NCI-H2081 treated with DMSO at 0.1 percent for 48 hours (cell line): ENCODE measurements at places on chromosomes 16 and 17.

- DNase-seq, result no peak
Observed at GRCh38 chr16:78896280-78896679, 704.3 kb downstream of the MAF start.

- DNase-seq, result no peak
Observed at GRCh38 chr16:65118871-65119270, 3.0 kb downstream of the CDH11 start.

GRCh38 chr17:64447526-64447925, 1.4 kb upstream of the MILR1 start:
- DNase-seq, result no peak

DNA sequence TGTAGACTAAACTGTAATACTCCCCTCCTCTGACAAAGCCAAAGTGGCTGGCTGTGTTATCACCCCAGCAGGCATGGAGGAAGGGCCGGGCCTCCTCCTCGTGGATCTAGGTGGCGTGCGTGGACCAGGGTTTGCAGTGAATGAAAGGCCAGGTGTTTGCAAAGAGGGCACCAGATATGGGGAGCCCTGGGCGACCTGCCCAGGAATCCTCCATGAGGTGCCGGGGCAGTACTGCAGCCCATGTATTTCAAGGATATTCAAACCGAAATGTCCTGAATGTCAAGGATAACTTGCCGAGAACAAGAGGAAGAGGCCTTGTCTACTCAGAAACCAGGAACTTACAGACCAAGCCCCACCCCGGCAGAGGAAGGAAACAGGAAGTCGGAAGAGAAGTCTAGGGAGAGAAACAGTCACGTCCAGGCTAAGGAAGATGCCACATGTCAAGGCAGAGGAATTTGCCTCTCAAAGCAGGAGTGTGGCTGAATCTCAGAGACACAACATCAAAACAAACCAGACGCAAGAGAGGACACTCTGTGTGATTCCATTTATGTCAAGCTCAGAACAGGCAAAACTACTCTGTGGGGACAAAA, 13.7 kb upstream of the OSGIN1 start:
- no peak for DNase-seq

DNA sequence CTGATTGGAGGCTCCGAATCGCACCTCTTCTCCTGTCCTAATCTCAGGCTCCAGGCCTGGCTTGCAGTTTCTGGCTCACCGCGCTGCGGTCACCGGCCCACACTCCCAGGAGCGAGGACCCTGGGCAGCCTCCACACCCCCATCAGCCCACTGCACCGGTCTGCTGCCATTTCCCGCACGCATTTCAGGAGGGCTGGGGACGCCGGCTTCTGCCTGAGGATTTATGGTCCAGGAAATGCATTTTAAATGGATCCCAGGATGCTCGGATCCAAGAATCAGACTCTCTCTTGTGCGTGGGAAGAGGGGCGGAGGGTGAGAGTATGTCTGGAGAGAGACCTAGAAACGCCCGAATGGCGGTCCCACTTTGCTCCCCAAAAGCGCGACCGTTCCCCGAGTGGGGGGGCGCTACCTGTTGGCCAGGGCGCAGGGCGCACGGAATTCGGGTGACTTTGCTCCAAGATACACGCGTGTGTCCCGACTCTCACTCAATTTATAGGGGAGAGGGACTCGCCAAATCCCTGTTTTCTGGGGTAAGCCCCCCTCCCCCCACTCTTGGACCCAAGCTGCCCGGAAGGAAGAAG, 817 bp upstream of the JPH3 start:
- DNase-seq, result no peak

DNA sequence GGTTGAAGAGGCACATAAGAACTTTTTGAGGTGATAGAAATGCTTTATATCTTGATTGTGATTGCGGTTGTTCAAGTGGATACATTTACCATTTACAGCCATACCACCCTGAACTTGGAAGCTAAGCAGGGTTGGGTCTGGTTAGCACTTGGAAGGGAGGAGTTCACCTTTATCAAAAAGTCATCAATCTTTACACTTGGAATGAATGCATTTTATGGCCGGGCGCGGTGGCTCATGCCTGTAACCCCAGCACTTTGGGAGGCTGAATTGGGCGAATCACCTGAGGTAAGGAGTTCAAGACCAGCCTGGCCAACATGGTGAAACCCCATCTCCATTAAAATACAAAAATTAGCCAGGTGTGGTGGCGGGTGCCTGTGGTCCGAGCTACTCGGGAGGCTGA, 9.5 kb upstream of the GJD3 start:
- DNase-seq, result no peak

DNA sequence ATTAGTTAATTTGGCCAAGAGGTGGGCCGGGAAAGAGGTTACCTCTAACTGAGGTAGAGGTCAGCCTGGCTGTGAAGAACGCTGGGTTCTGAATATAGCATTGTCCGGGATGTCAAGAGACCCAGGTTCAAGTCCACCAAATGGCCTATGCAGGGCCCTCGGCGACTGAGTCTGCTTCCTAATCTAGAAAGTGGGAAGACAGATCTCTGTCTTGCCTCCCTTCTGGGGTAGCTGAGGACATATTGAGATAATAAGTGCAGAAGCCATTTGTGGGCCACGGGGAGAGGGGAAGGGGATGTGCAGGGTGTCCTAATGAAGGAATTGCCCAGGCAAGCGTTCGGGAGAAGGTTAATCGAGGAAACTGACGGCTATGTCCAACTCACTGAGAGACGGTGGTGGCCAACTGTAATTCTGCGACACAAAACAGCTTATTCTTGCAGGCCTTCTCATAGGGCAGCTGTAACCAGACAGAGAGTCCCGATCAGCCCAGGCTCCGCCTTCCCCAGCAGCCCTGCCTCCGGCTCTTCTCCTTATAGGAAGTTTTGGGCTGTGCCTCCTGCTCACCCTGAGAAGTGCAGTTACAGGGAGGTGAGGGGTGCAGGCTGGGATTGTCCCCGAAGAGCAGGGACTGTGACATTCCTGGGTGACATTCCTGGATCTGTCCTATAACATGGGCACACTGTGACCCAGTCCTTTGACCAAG, 15.9 kb downstream of the HASPIN start:
- DNase-seq, result no peak

DNA sequence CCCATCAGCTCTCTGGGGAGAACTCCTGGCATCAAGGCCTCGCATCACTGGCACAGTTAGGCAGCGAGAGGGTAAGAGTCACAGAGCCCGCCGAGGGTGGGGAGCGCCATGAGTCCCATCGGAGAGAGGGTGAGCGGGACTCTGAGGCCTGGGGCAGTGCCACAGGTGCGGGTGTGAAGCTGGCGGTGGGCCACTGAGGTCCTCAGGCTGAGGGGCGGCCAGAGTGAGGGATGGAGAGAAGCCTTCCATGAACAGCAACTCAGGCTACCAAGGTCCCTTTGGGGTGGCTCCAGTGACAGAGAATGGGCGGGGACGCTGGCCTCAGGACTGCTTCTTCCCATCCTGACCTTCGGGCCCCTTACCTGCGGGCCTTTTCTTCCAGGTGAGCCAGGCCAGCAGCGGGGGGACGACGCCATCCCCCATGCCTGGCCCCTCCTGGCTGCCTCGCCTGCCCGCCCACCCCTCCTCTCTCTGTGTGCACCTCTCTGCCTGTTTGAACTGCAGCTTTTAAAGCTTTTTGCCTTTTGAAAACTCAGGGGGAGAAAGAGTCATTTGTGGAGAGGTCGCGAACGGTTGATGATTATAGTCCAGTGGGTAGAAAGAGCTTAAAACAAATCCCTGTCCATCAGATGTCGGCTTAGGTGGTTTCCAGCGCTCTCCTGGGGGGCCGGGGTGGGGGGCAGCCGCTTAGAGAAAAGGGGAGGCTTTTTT, 149.3 kb upstream of the GSE1 start:
- DNase-seq, result no peak

DNA sequence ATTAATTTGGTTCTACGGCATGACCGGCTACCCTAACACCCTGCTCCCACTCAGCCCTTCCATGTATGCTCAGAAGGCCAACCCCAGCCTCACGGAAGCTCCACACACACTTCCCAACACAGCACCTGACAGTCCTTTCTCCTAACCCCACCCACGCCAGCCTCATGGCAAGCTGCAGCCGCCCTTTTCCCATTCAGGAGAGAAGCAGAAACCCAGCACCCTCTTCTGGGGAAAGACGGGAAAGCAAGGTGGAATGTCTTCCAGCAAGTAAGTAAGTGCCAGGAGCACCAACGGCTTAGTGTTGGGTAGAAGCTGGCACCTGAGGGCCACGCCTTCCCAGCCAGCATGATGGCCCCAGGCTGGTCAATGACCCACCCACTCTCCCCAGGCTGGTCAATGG, 32.1 kb downstream of the ABR start:
- no peak for DNase-seq

DNA sequence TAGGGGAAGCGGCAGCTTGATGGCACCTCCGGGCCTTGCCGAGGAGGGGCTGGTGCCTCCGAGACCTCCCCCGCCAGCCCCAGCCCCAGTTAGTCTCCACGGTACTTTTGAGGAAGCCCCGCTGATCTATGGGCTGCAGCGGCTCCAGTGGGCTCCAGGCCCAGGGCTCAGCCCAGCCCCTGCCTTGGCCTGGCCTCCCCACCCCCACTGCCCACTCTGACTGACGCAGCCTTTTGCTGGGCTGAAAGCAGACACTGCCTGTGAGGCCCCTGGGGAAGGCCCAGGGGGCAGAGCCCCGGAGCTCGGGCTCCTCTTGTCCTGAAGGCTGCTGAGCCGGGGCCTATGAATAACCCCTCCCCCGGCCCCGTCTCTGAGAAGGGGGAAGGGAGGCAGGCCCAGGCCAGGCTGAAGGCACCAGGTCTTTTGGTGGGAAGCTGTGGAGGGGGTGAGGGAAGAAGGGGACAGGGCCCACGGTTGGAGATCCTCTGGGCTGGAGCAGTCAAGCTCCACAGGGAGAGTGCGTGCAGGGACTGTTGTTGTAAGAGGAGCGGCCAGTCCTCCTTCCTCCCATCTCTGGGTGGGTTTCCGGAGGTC, 7.5 kb upstream of the SMTNL2 start:
- no peak for DNase-seq

DNA sequence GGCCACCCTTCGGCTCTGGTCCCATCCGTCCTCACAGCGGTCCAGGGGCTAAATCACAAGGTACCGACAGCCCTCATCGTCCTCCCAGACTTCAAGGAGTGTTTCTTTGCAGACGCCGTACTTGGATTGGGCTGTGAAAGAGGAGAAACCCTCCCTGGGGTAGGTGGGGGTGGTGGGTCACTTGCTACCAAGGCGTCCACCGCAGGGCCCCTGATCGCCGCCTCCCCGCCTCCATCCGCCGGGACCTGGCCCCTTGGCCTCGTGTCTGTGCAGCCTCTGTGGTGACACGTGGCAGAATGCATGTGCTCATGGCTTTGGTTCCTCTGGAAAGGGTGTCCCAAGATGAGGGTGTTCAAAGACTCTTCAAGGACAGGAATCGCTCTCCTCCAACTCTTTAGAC, 151.4 kb downstream of the BANP start:
- DNase-seq, result no peak

GRCh38 chr17:55645361-55645760, 77.3 kb downstream of the TMEM100 start:
- DNase-seq, result no peak

DNA sequence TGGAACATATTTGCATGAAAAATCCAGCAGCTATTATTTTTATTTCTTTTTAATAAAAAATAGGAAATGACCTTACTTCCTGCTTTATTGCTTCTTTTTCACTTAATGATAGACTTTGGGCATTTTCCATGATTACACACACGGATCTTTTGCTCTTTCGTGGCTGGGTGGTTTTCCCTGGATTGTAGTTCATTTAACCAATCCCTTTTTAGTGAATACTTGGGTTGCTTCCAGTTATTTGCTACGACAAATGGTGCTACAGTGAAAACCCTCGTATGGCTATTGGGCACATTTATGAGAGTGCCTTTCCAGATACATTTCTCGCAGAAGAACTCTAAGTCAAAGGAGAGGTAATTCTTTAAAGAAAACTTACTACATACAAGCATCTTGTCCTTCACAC, 38.6 kb downstream of the FOXL1 start:
- DNase-seq, result no peak

DNA sequence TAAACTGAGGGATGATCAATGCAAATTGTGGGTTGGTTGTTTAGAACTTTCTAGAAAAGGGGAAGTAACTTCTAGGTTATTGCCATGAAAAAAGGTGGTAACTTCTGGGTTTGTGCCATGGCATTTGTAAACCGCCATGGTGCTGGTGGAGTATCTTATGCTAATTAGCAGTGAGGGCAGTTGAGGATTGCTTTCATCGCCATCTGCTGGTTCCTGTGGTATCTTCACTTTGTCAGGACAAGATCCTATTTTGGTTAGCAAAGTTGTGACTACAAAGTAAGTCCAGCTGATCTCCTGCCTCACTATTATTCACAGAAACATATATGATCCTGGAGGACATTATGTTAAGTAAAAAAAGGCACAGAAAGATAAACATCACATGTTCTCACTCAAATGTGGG, 1332.3 kb downstream of the CDH11 start:
- DNase-seq, result no peak

GRCh38 chr17:9258115-9259015, 237.1 kb downstream of the NTN1 start:
- DNase-seq, result no peak

GRCh38 chr17:72514321-72514861, 393.6 kb downstream of the SOX9 start:
- no peak for DNase-seq

GRCh38 chr17:40112718-40113109, 9.1 kb upstream of the MSL1 start:
- no peak for DNase-seq

- no peak for DNase-seq
Observed at GRCh38 chr16:30710971-30711370, 12.0 kb downstream of the SRCAP start.

DNA sequence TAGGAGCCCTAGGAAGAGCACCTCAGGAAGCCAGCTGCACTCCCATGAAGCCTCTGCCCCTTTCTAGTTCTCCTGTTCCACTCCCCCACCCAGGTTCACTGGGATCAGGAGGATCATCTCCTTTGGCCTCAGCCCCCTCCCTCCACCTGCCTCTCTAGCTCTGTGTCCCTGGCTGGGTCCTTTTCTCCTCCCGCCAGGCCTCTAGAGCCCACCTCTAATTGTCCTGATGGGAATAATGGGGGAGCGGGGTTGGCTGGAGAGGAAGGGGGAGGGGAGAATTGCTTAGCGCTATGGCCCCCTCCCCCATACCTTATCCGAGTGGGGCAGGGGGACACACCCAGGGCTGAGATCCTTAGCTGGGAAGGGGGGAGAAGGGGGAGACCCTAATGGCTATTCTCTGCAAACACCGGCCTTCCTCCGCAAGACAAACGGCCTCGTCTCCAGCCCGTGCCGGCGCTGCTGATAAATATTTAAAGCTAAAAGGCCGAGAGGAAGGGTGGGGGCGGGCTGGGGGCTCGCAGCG, 997 bp downstream of the HOXB7 start:
- DNase-seq, result no peak

- no peak for DNase-seq
Observed at GRCh38 chr16:55437625-55438024, 41.4 kb upstream of the MMP2 start.

- no peak for DNase-seq
Observed at GRCh38 chr17:7023576-7024401, 939 bp downstream of the BCL6B start.
